ENCODE measurements at places on chromosomes 16 and 17.

- peak; percentile 82 for DNase-seq
Measured at GRCh38 chr16:11669380-11670146, 1.3 kb downstream of the SNN start.

- no peak for DNase-seq
Measured at GRCh38 chr16:24984903-24985675, 30.1 kb downstream of the ARHGAP17 start.

DNA sequence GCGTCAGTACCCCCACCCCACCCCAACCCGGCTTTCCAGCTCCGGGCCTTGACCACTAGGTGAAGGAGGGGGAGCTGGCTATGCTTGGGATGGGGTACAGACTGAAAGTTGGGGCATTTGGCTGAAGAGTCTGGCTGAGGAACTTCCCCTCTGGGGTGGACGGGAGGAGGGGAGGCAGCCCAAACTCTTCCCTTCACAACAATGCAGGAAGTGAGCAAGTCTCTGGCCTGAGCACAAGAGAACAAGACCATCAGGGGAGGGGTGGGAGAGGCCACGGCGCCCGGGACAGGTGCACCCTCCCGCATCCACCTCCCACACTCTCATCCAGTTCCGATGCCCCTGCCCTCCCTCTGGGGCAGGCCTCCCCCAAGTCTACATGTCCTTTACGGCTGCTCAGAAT lies 5.6 kb downstream of the USH1G start:
- DNase-seq, result peak; percentile 18

DNA sequence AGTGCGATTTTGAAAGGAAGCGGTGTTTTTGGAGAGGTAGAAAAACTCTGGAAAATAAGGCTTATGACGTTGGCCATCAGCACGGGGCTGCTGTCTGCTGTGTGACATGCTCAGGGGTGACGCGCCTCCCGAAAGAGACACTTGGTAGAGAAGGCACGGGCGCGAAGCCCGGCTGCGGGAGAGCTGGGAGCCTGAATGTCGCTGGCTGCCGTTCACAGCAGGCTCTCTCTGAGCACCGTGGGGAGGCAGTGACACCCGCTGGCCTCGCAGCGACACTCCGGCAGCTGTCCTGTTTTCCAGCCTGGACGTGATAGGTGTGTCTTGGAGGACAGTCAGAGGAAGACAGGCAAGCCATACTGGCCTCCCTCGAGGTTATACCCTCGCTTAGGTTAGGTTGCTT lies 759.1 kb upstream of the RBFOX1 start:
- no peak for DNase-seq
